ENCODE measurements at places on chromosomes 12 and 14.

GRCh38 chr14:75185251-75186040, 9.0 kb upstream of the TMED10 start:
- no peak for DNase-seq

DNA sequence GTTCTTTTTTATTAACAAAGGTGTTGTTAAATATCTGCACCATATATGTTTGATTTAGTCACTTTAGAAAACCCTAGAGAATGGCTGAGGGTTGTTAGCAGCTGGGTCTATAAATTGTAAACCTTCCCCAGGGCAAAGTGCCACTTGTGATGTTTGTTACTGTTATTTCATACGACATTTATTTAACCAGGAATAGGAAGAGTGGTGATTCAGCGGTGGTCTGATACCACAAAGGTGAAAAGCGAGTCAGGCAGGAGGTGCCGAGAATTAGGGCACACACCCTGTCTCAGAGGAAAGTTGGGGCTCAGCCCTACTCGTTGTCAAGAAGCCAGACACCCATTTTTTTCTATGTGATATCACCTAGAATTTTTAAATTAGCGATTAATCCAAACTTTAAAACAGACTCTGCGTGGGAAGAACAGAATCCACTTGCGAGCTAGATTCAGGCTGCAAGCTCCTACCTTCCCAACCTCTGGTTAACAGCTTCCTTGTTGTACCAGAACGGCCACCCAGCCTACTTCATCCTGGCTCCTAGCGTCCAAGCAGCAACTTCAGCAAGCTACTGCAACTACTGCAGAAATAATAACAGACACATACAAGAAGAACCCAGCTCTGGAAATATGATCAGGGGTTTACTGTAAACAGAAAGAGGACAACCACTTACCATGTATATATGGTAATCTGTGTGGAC, 126.7 kb downstream of the TMEM132D start:
- no peak for DNase-seq

- DNase-seq = no peak
Observed at GRCh38 chr14:69960296-69960695, 81.1 kb downstream of the SMOC1 start.

DNA sequence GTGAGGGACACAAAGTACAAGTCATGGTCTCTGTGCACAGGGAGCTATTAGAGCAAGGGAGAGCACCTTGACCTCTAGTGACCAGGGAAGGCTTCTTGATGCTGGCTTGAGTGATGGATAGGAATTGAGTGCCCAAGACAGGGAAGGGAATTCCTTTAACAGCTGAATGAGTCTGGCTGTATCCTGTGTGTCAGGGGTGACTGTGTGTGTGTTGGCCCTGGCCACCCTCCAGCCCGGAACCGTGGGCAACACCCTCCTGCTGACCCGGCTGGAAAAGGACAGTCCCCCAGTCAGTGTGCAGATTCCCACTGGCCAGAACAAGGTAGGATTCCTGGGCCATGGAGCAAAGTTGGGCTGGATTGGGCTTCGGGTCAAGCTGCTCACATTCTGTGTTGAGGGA, 5.5 kb upstream of the PFDN5 start:
- DNase-seq = no peak

DNA sequence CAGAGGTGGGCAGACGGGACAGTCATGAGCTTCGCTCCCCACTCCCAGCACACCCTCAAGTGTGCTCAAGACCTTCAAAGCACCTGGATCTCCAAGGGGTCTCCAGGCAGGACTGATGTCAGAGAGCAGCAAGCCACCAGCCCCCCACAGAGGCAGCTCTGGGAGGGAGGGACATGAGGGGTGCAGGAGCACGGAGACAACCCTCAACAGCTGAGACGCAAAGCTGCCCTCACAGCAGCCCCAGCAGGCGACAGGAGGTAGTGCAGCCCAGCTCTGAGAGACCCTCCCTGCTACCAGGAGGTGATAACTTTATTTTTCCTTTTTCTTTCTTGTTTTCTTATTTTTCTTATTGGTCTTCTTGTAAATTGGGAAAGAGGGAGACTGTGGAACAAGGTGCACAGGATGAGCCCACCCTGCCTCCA, 17.9 kb downstream of the SIVA1 start:
- peak; percentile 16 for DNase-seq

DNA sequence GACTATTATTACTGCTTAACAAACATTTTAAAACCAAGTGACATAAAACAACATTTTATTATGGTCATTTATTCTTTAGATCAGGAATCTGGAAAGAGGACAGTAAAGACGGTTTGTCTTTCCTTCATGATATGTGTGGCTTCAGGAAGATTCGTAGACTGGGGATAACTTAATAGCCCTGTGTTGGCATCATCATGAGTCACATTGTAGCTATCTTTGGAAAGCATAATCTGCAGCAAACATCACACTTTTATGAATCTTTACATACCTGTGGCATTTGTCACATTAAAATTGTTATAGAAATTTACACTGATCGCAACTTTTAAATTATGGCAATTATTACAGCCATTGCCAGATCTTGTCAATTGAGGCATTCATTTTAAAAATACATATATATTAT, 397.1 kb downstream of the NOVA1 start:
- DNase-seq = peak; percentile 22

- peak; percentile 80 for DNase-seq
Observed at GRCh38 chr12:19220852-19221466, 91.4 kb downstream of the PLEKHA5 start.

DNA sequence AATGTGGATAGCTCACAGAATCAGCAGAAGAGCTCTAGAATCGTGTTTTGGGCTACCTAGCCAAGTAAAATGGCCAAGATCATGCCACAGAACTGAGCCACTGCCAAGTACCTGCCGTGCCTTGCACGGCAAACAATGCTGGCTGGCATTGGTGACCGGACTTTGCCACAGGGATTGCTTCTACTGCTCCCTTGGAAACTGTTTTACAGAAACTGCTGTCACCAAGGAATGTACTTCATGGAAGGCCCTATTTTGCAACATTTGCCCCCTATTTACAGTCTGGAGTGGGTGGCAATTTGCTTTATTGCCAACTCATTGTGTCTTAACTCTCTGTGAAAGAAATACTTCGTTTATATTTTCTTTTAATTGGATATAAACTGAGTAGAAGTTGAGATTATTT, 49.0 kb downstream of the BORCS5 start:
- no peak for DNase-seq

DNA sequence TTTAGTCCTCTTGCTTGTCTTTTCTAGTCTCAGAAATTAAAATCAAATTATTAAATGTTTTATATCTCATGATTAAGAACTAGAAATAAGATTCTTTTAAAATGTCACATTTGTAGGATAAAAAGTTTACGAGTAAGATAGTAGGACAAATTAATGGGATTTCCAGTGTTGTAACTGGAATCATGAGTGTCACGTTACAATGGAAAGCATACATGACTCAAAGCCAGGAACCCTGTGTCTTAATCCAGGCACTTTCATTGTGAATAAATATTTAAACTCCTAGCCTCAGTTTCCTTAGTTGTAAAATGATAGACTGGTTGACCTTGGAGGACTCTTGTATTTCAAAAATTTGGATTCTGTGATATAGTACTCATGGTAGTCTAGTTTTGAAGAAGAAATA, 84.9 kb downstream of the MIA2 start:
- no peak for DNase-seq

- no peak for DNase-seq
Observed at GRCh38 chr12:69102856-69103255, 136.5 kb upstream of the CPSF6 start.

DNA sequence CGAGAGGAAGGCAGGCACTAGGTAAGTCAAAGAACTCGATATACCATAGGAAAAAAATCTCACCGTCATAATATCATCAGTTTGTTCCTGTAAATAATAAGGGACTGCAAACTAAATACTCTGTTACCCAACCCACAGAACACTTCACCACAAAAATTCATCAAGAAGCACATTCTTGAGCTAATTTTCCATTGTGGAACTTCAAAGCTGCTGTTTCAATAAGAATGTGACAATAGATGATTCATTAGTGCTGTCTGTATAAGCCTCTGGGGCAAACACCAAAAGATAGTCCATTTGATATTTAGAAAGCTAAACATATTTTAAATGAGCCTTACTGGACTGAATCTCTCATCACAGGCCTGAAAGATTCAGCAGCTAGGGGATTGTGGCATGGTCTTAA, 219.4 kb downstream of the KSR2 start:
- no peak for DNase-seq

DNA sequence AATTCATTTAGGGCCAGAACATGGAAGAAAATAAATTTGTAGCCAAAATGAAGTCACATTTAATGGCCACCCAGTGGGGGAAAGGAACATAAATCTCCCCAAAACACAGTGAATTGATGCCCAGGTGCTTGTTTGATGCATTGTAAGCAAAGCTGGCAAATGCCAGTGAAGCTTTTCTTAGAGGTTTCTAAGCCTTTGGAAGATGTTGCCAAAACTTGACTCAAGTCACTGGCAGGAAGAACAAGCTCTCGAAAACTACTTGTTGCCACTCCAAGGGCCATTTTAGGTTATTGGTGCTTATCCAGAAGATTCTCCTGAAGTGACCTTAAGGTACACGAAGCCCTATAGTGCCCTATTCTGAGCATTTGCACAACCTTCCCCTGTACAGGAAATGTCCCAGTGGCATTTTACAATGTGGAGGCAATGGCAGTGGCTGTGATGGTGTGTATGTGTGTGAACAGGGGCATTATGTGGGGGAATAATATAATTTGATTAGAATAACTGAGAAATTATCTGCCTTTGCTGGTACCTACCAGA, 89.5 kb upstream of the NOVA1 start:
- no peak for DNase-seq

DNA sequence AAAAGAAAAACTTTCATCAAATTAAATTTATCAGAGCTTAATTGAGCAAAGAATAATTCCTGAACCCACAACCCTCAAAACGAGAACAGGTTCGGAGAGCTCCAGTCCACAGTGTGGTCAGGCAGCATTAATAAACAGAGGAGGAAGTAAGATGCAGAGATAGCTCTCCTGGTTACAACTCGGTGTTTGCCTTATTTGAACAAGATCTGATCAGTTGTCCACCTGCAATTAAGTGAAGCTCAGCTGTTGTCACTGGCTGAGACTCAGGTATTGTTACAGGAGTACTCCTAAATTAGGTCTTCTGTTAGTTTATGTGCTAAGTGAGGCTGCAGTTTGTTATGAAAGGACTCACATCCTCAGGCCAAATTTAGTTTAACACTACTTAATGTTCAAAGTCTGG, 451.4 kb upstream of the PDE3A start:
- DNase-seq = no peak

- DNase-seq = no peak
Observed at GRCh38 chr12:77842430-77842829, 11.7 kb downstream of the NAV3 start.

GRCh38 chr12:68106160-68106559, 53.4 kb downstream of the IFNG start:
- peak; percentile 70 for DNase-seq

DNA sequence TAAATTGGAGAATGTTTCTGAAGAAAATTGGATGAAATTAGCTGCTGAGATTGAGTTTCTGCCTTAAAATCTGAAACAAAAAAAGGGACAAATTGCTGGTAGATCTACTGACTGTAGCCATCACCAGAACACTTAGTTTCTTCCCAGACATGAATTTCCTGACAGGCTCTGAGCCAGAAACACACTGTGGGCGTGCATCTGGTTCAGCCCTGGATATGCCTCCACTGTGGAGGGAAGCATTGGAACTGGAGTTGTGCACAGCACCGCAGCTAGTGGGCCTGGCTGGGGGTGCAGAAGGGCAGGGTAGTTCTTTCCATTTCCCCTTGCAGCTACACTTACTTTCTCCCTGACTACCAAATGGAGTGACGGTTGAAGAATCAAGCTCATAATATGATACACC, 31.2 kb downstream of the CREBL2 start:
- DNase-seq = no peak

GRCh38 chr14:50001999-50002925, 109.4 kb downstream of the ARF6 start:
- DNase-seq = no peak

DNA sequence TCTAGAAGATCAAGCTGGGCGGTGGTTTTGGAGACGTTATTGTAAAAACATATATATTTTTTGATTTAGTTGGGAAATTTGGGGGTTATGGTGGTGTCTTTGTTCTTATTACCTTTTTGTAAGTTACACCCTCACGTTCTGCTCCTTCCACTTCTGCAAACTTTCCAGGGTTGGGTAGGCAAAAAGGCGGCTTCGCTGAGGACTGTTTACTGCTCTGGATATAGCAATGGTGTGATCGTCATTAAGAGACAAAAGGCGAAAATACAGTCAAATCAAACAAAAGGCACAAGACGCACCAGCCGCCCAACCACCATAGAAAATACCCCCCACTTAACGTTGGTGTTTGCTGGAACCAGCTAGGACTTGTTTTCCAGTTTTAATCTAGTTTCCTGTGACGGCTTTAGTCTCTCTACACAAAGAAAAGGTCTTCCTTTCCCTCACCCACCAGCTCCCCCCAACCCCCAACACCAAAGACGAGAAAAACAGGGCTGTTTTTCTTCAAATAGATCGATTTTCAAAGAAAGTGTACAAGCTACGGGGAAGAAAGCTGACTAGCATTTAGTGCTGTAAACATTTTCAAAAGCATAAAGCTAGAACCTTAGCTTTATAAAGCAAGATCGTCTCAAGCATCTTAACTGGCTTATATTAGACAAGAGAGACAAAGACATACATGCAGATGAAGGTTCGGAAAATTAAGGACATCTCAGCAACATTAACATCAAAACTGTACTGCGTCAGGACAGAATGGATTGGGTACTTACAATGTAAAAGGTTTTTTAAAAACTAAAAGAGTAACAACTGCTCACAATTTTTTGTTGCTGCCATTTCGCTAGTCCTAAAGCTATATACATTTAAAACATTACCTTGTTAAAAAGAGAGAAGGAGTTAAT, 2.0 kb upstream of the SETD1B start:
- DNase-seq = no peak

DNA sequence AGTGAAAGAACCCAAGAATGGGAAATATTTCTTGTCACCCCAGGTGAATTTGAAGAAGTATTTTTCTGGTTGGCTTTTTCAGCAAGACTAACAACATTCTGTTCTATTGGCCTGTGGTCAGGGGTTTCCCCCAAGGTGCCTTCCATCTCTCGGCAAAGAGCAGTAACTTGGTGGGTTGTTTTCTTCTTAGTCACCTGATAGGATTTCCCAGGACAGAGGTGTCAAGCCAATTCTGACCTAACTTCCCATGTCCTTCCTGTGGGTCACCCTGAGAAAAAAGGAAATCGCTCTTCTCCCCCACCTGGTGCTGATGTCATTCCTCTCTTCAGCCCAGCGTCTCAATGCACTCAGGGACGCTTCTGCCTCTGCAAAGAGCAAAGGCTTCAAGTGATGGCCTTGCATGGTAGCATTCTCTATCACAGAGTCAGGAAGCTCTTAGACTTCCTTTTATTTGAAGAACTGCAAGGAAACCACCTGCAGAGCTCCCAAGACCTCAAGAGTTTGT, 16.1 kb upstream of the IFNG start:
- no peak for DNase-seq

DNA sequence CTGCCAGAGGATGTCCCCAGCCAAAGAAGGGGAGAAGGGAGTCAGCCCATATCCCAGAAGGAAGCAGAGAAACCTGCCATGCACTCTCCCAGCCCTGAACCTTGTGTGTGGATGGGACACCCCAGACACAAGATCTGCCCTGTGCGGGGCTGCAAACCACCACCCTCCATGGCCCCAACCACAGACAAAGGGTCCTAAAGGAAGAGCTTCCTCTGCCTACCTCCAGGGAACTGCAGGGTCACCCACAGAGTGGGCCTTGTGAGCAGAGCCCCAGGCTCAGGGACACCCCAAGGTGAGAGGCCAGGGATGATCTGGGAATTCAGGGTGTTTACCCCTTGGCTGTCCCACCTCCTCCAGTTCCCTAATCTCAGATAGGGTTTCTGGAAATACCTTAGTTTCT, 56.5 kb downstream of the ISCA2 start:
- no peak for DNase-seq

- DNase-seq = no peak
Observed at GRCh38 chr12:14802247-14802646, 1.0 kb downstream of the WBP11 start.
